ENCODE measurements at places on chromosomes 7 and 10. TPM values are rescaled to one million over a fixed set of nuclear protein-coding genes. Genes with fewer than 3 reads are reported as not detected.

DNA sequence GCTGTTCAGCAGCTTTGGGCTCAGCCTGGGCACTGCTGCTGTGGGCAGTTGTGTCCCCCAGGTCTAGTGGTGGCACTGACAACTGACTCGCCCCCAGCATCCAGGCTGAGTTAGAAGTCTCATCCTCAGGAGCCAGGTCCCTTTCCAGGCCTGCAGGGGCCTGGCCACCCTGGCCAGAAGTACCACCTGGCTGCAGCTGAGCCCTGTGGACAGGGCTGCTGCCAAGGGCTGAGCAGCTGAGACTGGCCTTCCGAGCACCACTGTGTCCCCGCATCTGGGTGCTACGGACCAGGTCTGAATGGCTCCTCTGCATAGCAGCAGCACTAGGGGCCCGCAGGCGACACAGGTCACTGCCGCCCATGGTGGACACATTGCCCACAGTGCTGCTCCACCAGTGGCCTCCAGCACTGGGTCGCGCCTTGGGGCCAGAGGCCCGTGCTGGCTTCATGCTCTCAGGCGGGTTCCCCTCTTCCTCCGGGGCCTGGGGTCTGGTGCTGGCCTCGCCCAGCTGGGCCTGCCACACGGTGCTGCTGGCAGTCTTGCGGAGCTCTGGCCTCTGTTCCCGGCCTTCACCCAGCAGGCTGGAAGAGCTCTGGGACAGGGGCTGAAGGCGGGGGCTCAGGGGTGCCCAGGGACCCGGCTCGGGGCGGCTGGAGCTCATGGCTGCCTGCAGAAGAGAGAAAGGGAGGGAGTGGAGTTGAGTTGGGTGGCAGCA, 6.2 kb downstream of the GPRIN2 start:
- DNase-seq: peak; percentile 63

The PALS2 gene
- total RNA-seq: 5.7 TPM

GRCh38 chr10:77606751-77607150, 30.9 kb downstream of the KCNMA1 start:
- DNase-seq: no peak

DNA sequence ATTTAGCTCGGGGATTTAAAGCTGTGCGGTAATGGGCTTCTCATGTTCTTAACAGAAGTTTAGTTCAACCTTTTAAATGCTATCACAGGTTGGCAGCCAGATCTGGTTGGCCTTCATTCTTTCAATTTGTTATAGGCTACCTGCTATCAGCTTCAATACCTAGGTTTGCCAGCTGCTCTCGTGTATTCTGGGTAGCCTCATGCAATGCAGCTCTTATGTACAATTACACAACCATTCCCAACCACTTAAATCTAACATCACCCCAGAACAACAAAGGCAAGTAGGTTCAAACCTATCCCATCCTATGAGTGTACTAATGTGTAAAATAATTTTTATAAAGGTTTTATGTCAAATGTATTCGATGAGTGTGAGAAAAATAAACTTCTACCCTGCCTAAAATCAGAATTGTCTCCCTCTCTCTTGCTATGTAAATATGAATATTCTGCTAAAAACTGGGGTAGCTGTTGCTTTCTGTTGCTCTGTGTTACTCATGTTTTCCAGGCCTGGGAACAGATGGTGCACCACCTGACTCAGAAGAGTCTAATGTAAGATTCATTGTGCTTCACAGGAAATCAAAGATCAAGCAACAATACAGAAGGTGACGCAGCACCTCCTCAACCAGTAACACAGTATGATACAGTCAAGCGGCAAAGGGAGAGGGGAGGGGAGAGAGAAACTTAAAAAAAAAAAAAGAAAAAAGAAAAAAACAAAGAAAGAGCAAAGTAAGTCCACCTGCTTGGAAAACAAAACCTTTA, 188.6 kb downstream of the ETV1 start:
- no peak for DNase-seq

DNA sequence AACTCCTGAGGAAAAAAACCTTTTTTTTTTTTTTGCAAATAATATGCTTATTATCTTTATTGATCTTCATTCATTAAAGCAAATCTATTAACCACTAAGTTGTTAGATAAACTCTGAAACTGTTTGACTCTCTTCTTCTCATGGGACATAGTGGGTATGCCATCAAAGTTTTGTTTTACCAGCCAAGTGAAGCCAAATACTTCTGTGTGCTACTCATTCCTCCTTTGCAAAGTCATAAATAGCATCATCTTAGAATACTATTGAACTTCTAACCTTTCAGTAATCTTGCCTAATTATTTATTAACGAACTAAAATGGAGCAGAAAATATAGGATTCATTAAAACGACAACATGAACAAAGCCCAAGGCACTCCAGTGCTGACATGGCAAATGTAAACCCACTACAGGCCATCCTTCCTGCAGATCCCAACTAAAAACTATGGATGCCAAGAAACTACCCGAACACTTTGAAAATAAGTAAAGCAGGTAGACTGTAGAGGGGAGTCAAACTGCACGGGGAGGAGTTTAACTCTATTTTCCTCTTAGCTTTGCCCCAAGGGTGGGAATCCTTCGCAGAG, 61.2 kb upstream of the ODAD2 start:
- no peak for DNase-seq

DNA sequence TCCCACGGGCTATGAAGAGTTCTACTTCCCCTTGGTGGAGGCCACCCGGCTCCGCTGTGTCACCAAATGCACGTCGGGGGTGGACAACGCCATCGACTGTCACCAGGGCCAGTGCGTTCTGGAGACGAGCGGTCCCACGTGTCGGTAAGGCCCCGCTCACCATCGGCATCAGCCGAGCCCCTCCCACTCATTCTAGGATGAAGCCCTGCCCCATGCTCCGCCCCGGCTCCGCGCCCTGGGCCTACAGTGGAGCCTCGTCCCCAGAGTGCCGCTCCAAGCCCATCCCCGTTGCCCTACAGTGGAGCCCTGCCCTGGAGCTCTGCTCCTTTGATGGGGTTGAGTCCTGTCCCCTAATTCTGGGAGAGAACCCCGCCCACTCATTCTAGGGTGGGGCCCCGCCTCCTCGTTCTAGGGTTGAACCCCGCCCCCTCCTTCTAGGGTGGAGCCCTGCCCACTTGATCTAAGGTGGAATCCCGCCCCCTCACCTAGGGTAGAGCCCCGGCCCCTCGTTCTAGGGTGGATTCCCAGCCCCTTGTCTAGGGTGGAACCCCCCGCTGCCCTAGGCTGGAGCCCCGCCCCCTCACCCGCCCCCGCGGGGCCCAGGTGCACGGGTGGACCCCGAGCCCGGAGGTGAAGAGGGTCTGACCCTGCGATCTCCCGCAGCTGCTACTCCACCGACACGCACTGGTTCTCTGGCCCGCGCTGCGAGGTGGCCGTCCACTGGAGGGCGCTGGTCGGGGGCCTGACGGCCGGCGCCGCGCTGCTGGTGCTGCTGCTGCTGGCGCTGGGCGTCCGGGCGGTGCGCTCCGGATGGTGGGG, 3.4 kb upstream of the MUC12 start:
- DNase-seq: peak; percentile 73

- no peak for DNase-seq
Measured at GRCh38 chr10:70594161-70594560, 8.4 kb downstream of the PRF1 start.

Data from ascending aorta (tissue), 2 donors.